A549 treated with CORT108297 at 1 μM for 4 hours (cell line): ENCODE measurements at places on chromosomes 4 and X. TPM values are rescaled to one million over a fixed set of nuclear protein-coding genes. Genes with fewer than 3 reads are reported as not detected.

Gene ZAR1
- 0.06 to 0.08 TPM (median 0.06 TPM) in 3 of 5 replicates, not detected in the others for total RNA-seq

Gene IBSP
- not detected in 5 replicates for total RNA-seq

Gene FGF2
- 29.8 to 63.8 TPM (median 52.6 TPM) in 5 replicates for total RNA-seq

Gene SLC10A4
- total RNA-seq, result 4.7 to 8.0 TPM (median 7.8 TPM) in 5 replicates

Gene PPBP
- total RNA-seq, result 0.15 to 0.19 TPM in 2 of 5 replicates, not detected in the others

Gene ARSJ
- total RNA-seq, result 4.2 to 5.5 TPM (median 4.6 TPM) in 5 replicates

Gene DGAT2L6
- not detected in 5 replicates for total RNA-seq

Gene GC
- not detected in 5 replicates for total RNA-seq

Gene CEP44
- total RNA-seq, result 4.3 to 8.1 TPM (median 6.1 TPM) in 5 replicates

Gene CT45A5
- 0.08 to 0.42 TPM in 2 of 5 replicates, not detected in the others for total RNA-seq

Gene NDST3
- not detected in 5 replicates for total RNA-seq

Gene KCNIP4
- total RNA-seq, result not detected in 5 replicates

Gene MORC4
- 31.2 to 47.7 TPM (median 33.6 TPM) in 5 replicates for total RNA-seq

Gene OPRPN
- total RNA-seq, result not detected in 5 replicates

Gene LNX1
- 0.03 to 0.13 TPM (median 0.06 TPM) in 3 of 5 replicates, not detected in the others for total RNA-seq

Gene GPAT3
- 37.1 to 44.8 TPM (median 41.4 TPM) in 5 replicates for total RNA-seq

Gene MAPK10
- total RNA-seq, result 0.22 to 0.71 TPM (median 0.43 TPM) in 5 replicates

Gene TLL1
- 0.09 to 0.30 TPM (median 0.15 TPM) in 5 replicates for total RNA-seq

Gene SLC25A43
- total RNA-seq, result 27.8 to 34.1 TPM (median 32.5 TPM) in 5 replicates

Gene CLGN
- total RNA-seq, result 4.2 to 7.4 TPM (median 5.2 TPM) in 5 replicates

Gene CFAP99
- total RNA-seq, result 0.05 to 0.35 TPM (median 0.06 TPM) in 5 replicates

Gene AKAP4
- total RNA-seq, result not detected in 5 replicates

Gene TMA16
- total RNA-seq, result 21.1 to 34.2 TPM (median 22.9 TPM) in 5 replicates
